Fibroblast of skin of right quadriceps (primary cell): ENCODE measurements at places on chromosomes 4 and X.

DNA sequence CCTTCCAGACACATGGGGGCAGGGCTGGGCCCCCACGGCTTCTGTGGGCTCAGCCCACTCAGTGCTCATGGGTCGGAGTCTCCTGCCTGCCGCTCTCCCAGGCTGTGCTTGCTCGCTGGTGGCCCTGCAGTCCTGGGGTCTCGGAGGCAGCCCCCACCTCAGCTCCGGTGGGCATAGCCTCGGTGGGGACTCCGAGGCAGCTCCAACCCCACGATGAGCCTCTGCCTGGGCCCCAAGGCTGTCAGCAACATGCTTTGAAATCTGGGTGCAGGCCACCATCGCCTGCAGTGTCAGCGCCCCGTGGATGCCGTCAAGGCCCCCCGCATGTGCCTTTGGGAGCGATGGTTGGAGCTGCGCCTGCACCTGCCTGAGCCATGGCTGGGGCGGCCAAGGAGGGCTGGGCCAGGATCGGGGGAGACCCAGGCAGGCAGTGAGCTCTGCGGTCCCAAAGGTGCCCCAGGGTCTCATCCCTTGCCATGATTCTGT, 30.2 kb upstream of the SPON2 start:
- no peak for DNase-seq

DNA sequence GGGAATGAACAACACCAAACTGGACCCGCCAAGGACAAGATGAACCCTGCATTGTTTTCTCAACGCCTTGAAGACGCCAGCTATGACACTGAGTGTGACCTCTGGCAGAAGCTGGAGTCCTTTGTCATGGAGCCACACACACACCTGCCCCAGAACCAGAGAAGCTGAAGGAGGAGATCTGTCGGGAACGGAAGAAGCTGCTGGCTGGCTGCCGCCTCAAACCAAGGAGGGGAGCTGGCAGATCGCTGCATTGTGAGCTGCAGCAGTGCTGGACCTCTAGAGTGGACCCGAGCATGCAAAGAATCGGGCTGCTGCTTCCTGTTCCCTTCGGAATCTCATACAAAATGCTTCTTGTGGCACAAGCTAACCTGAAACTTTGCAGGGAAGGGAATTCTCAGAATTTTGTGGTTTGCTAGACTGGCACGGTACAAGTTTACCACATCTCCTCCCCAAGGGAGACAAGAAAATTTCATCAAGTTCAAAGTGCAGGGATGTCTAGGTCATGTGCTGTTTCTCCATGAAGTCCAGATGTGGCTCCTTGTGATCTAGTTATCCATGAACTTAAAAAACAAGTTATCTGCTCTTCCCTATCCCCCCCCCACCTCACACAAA, 23.4 kb upstream of the GLRB start:
- DNase-seq: peak; percentile 9

DNA sequence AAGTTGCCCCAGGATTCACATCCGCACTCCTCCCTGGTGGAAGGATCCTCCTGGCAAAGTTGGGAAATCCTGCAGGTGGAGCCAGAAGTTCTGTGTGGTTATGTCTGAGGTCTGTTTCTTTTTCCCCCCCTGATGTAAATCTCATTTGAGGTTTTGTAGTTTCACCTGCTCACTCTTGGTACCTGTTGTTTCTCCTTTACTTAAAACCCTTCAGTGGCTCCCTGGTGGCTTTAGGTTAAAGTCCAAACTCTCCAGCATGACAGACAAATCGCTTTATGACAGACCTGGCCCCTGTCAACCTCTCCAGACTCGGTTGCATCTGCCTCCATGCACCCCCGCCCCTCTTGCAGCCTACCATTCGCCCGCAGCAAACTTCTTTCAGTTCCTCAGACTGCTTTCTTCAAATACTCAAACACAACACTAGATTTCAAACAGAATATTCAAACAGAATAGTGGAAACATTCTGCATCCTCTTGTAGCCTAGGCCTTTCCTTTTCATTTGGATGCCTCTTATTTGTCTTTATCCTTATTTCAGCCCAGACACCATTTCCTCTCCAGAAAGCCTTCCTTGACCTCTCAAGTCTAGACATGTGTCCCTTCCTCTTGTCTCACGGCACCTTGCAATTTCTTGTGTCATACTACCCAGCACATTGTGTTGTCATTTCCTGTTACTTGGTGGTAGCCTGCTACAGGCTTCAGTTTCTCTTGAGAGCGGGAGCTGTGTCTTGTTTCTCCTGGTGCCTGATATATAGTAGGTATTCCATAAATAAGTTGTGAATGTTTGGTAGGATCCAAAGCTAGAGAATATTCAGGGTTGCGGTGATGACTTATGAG, 24.8 kb downstream of the IL13RA1 start:
- DNase-seq: no peak

GRCh38 chr4:64341711-64342110, 67.5 kb downstream of the TECRL start:
- no peak for DNase-seq

DNA sequence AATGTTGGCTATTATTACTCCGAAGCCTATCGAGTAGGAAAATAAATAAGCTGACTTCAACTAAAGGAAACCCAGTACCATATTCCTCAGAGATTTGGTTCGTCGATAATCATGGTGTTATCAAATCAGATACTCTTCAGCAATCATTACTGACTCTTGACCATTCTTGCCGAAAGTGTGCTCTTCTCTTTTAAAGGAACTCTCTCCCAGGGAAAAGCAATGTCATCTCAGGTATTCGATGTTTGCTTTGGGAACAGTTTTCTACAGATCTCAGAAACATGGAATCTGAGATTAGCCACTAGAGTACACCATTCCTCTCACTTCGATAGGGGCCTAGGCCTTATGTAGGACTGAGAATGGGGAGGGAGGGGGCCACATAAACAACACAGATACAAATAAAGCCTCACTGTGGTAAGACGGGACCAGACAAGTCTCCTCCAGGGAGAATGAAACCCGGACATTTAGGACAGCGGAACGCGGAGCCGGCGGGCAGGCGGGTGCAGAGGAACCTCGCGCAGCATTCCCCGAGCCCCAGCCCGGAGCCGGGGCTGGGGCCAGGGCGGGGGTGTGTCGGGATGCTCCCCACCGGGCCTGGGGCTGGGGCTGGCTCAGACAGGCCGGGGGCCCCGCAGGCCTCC, 581 bp downstream of the DNAJB14 start:
- peak; percentile 19 for DNase-seq

DNA sequence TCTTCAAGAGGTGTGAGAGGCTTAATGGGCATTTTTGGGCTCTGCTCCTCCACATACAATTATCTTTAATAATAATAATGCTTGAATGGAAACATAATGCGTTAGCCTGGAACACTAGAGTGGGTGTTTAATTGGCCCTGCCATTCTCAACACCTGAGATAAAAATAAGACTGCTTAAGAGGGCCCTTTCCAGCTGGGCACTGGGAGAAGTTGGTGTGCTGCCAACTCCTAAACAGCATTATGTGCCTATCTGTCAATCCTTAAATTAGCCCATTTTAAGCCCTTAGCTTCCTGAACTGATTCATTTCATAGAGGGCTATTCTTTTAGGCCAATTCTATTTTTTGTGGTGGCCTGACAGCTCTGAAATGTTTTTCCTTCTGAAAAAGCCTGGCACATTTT, 211.1 kb upstream of the ZIC3 start:
- no peak for DNase-seq

- DNase-seq: no peak
Observed at GRCh38 chr4:184645904-184646610, 3.2 kb downstream of the CASP3 start.

GRCh38 chrX:103360092-103360491, 3.8 kb downstream of the TCEAL9 start:
- no peak for DNase-seq

GRCh38 chr4:172927096-172927814, 241.4 kb upstream of the GALNT7 start:
- DNase-seq: no peak

GRCh38 chr4:74900862-74901261, 32.1 kb upstream of the PARM1 start:
- no peak for DNase-seq

DNA sequence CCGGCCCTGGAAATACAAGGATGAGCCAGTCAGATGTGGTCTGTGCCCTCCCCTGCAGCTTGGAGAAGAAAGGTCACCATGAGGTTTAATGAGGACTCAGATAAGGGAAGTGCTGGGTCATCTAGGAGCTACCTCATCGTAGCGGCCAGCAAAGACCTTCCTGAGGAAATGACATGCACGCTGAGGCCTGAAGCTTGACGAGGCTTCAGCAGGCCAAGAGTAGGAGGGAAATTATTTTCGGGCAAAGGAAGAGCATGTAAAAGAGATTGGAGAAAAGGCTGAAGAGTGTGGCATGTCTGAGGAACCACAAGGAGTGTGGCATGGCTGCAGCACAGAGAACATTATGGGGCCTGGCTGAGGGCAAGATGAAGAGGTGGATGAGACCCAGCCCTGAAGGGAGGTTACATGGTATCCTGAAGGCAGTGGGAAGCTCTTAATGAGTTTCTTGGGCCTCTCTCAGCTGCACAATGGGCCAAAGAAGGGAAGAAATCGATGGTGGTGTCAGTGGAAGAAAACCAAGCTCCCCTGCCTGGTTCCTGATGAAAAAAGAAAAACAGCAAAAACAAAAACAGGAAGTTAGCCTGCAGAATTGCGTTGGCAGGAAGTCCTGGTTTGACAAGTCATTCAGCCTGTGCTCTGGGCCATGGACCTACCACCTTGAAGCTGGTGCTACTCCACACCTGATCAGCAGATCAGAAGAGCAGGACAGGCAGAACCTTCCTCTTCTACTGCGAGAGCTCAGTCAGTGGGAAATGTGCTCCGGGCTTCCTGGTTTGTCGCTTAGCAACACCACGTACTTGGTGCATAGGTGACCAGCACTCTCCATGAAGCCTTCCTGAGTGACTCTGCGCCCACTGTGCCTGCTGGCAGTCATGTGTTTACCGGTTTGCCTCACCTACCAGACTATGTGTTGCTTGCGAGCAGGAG, 134.5 kb upstream of the KLF3 start:
- DNase-seq: no peak

DNA sequence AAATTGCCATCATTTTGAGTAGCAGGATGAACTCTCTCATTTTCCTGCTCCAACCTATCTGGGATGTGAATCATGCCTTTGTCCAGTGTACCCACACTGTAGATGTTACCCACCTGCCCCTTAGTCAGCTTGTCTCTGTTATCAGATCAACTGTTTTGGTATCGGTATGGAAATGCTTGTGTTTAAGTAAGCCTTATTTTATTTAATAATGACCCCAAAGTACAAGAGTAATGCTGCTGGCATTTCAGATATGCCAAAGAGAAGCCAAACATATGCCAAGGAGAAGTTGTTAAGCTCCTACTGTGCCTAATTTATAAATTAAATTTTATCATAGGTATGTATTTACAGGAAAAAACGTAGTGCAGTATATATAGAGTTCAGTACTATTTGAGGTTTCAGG, 18.6 kb upstream of the RAP1GDS1 start:
- DNase-seq: no peak

GRCh38 chrX:55356609-55357008, 91.9 kb upstream of the PAGE3 start:
- DNase-seq: no peak

GRCh38 chr4:71266090-71266794, 72.6 kb upstream of the SLC4A4 start:
- DNase-seq: peak; percentile 90

- no peak for DNase-seq
Observed at GRCh38 chr4:124133753-124134152, 578.8 kb downstream of the ANKRD50 start.

DNA sequence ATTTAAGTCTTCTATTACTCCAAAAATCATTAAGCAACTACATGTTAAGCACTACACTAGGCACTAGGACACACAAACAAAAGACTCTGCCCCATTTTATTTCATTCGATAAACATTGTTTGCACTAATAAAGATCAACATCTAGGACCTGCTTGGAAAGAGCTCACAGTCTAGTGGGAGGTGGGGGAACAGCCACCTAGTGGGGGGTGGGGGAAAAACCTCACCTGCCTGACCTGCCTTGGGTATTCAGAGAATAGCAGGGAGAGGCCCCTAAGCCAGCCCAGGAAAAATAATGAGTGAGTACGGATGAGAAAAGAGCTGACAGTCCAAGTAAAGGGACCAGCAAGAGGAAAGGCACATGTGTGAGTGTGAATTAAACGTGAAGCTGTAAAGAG, 52.2 kb downstream of the PRDM5 start:
- no peak for DNase-seq

GRCh38 chrX:49710744-49711319, 15.0 kb upstream of the PAGE1 start:
- no peak for DNase-seq

DNA sequence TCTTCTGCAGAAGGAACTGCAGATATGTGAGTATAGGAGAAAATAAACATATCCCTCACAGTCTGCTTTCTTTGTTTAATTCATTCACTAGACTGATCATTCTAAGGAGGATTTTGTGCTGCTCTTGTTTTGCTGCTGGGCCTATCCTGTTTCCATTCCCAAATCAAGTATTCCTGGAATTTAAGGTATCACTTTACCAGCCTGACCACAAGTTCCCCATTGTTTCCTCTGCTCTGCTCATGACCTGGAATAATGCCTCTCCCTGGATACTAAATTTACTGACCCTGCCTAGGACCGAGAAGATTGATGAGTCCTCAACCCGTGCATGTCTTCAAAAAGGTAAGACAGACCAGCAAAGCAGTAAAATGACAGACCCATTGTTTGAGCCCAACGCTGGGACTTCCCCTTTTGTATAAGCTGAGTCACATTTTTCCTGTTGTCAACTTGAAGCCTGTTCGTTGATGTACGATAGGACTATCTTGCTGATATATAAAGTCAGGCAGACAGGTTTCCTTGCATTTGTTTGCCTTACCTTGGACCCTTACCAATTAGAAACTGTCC, 85.5 kb upstream of the TET2 start:
- peak; percentile 14 for DNase-seq

DNA sequence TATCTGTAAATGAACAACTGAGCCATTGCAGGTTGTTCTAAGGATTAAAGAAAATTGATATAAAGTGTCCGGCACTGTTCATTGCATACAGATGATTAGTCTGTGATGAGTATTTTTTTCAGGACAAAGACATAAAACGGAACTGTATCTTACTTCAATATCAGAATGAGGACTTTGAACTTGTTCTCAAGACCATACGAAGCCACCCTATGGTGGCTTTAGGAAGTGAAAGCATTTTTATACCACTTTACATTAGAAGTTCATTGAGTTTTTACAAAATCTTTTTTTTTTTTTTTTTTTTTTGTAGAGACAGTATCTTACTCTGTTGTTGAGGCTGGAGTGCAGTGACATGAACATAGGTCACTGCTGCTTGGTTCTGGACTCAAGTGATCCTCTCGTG, 45.2 kb upstream of the TRIM2 start:
- no peak for DNase-seq
